ENCODE measurements at places on chromosomes 4 and X.

- no peak for DNase-seq
Measured at GRCh38 chr4:48311896-48312295, 29.4 kb upstream of the SLAIN2 start.

DNA sequence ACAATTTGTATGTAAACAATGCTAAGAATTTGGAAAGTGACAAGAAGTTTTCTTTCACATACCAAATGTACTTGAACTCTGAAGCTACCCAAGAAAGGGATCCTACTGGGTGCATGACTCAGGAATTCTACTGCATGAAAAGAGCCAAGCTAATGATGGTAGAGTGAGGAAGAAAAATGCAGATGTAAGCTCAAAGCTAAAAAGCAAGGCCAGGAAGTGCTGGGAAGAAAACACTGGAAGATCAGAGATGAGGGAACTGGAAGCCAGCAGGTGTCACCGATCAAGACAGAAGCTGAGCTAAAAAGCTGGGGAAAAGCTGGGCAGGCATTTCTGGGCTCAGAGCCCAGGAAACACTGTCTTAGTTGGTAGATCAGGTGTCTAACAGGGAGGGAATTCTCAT lies 449.1 kb downstream of the NKX6-1 start:
- no peak for DNase-seq

GRCh38 chr4:22688236-22688635 lies 4.5 kb upstream of the GBA3 start:
- DNase-seq: peak; percentile 28

DNA sequence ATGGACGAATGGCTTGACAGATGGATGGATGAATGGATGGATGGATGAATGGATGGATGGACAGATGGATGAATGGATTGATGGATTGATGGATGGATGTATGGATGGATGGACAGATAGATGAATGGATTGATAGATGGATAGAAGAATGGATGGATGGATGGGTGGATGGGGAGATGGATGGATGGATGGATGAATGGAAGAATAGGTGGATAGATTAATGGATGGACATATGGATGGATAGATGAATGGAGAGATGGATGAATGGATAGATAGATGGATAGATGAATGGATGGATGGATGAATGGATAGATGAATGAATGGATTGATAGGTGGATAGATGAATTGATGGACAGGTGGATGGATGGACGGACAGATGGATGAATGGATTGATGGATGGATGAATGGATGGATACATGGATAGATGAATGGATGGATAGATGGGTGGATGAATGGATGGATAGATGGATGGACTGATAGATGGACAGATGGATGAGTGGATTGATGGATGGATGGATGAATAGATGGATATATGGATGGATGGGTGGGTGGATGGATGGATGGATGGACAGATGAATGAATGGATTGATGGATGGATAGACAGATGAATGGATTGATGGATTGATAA lies 33.9 kb downstream of the PSAPL1 start:
- DNase-seq: no peak

DNA sequence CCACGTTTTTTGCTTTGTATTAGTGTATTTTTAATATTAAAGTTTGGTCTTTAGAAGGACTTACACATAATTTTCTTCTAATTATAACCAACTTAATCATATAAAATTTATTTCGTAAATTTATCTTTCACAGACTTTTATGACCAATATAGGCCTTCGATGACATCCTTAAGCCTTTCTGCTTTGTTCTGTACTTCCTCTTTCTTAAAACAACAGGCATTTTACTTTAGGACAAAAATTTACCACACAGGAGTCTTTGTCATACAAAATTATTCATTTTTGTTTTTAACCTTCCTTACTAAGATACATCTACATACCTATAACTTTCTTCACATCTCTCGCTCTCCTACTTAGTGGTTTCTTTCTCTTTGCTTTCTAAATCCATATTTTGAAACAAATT lies 56.3 kb downstream of the RGS12 start:
- DNase-seq: no peak

GRCh38 chr4:183200453-183200852 lies 101.4 kb downstream of the WWC2 start:
- peak; percentile 88 for DNase-seq

DNA sequence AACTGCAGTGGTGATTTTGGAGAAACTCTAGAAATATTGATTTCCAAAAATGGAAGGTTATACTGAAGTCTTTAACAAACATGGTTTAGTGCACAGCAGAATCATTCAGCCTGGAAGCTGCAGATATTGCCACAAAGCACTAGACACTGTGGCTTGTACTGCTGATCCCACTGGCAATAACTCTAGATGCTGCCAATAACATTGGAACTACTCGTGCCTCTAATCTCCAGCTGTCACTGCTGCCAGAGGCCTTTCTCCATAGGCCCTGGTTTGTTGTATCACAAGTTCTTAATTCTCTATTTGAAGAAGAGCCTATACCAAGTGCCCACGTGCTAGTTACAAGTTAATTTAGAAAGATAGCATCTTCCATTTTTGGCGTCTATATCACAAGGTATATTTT lies 19.3 kb downstream of the DMP1 start:
- DNase-seq: no peak

GRCh38 chr4:38366456-38366855 lies 297.5 kb upstream of the KLF3 start:
- DNase-seq: peak; percentile 69

DNA sequence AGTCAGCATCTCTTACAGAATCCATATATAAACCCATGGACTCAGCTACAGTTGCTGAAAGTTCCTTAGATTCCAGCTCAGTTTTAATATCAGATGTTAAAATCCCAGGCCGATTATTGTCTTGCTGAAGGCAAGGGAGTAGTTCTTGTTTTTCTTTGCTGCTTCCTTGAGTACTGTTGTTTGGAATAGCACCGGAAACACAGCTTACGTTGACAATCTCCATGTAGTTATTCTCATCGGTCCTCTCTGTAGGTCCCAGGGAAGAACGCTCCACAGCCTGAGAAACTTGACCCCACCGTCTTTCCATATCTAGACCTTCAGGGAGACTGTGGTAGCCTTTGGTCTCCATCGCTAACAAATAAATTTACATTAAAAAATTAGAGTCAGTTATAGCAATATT lies 5.7 kb downstream of the NR3C2 start:
- DNase-seq: no peak

DNA sequence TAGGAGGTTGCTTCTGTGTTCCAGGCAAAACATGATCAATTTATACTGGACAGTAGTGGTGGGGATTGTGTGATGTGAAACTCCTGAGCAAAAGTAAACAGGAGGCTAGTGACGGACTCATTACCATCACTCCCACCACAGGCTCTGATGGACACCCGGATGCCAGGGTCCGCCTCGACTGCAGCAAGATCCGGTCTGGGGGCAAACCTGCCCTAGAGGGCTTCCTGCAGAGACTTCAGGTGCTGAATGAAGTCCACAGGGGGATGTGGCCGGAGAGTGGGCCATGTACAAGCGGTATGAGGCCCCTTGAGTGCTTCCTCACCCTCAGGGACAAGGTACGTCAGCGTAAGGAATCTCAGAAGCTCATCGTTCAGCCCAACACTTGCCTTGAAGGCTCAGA lies 23.4 kb upstream of the TECRL start:
- DNase-seq: no peak

DNA sequence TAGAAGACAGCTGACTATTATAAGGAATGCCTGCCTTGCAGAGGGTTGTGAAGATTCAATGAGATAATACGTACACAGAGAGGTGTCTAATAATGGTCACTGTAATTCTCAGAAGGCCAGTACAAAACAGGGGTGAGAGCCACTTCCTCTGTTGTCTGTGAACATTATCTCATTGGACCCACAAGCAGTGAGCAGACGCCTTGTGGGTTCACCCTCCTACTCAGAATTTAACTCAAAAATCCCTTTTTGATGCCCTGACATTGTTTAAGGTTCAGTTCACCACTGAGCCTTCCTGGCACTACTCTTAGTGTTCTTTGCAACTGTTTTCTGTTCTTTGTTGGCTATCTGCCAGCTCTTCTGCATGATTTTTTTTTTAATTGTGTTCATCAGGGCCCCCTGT lies 467.4 kb downstream of the BCOR start:
- DNase-seq: no peak

DNA sequence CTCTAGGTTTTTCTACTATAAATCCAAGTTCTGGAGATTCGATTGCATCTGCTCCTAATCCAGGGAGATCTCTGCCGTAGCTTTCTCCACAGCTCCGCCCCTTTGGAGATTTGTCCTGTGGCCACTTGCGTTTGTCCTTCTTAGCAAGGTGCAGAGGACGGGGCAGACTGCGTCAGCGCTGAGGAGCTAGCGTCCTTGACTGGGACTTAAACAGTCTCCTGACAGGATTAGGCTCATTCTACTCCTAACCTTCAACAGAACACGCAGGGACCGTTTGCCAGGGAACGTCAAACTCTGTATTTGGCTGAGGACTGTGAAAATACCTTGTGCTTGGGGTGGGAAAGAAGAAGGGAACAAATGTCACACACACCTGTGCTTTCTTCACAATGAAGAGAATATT lies 38.6 kb downstream of the SORBS2 start:
- DNase-seq: no peak

DNA sequence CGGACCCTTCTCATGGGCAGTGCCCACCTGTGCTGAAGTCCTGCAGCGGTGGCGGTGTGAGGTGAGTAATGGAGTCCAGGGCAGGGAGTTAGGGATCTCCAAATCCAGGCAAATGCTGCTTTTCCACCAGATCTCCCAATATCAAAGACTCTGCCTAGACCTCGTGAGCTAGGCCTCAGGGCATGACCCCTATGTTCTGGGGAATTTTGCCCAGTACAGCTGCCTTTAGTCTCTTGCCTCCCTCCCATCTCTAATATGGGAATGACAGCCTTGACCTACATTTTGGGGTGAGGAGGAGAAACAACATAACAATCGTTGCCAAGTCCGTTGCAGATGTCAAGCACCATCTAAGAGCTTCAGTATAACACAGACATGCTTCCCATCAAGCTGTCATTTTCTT lies 7.3 kb downstream of the PAK3 start:
- DNase-seq: no peak

GRCh38 chr4:139940600-139940999 lies 213.4 kb downstream of the MAML3 start:
- no peak for DNase-seq

DNA sequence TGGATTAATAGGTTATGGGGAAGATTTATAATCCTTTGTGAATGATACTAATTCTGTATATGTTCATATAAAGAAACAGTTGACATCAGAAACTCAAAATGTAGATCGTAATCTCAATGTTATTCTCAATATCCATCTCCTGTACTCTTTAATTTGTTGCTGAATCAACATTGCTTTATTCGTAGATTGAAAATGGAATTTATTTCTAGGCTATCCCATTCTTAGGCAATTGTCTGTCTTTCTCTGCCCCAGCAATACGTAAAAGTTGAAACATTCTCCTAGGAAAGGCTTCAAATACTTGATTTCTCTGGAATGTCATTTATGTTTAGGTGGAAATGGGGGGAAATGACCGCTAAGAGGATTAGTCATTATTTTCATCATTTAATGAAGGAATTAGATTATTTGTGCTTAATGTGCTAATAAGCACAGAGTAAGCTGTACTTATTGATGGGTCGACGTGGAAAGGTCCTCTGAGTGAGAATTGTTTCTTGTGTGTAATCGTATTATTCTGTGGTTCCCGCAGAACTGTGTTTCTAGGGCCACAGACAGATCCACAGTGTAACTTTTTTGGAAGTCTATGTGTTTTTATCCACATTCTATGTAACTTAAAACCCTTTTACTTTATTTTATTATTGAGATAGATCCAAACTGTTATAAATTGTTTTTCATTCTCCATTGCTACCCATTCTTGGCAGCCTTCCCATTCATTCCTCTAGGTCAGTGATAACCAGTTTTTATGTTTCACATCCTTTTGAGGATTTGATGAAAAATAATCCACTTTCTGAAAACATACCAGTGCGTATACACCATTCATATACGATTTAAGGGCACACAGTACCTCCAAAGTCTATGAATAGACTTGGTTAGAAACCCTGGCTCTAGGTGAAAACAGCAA lies 262.9 kb downstream of the ARHGAP10 start:
- DNase-seq: no peak

DNA sequence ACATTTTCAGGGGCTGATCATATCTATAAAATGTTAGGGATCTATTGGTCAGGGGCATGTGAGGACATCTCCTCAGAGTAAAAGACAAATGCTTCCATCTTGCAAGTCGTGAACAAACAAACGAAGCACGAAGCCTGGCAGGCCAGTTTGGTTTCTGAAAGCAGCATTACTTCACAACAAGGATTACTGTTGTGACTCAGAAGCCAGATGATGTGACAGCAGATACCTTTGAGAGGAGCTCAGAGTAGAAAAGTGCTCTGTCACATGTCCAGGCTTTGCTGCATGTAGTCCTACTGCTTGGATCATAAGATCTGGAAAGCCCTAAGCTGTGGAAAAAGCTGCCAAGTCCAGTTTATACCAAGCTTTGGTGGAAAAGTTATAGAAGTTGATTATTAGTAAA lies 1827.2 kb downstream of the ARAP2 start:
- no peak for DNase-seq

- DNase-seq: no peak
Measured at GRCh38 chr4:152613351-152613750, 66.4 kb downstream of the TMEM154 start.

DNA sequence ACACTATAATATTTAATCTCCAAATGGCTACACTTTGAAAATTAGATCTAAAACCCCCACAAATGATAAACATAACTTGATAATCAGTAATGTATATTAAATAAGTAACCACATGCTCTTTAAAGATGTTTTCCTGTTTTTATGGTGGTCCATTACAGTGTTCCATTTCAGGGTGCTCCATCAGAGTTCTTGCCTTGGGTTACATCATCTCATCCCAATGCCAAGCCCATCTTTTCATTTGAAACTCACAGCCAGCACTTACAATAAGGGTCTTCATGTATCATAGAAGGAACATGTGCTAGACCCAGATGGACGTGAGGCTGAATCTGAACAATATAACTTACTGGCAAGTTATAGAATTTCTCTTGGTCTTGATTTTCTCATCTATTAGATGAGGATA lies 10.5 kb upstream of the PAQR3 start:
- DNase-seq: no peak

GRCh38 chrX:148940411-148940996 lies 440.1 kb downstream of the AFF2 start:
- DNase-seq: no peak

DNA sequence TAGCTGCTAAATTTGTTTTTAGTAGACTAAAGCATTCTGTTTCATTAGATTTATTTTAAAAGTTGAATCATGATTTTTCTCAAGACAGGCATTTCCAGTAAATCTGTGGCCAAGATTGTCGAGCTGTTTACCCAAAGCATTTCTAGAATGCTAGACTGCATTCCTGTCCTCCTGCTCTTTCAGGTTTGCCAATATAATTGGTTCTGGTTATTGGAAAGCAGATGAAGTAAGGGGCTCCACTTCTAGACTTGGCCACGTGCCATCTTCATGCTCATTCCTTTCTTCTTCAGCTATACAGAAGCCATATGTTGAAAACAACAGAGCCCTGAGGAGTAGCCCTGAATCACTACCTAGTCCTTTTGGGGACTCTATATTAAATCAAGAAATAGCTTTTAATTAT lies 62.5 kb downstream of the PGRMC2 start:
- DNase-seq: peak; percentile 72

Measured in renal cortical epithelial cell (primary cell).